CD4-positive, alpha-beta T cell treated with Interleukin-21 for 1 hour (primary cell): ENCODE measurements at places on chromosomes 16 and 17.

DNA sequence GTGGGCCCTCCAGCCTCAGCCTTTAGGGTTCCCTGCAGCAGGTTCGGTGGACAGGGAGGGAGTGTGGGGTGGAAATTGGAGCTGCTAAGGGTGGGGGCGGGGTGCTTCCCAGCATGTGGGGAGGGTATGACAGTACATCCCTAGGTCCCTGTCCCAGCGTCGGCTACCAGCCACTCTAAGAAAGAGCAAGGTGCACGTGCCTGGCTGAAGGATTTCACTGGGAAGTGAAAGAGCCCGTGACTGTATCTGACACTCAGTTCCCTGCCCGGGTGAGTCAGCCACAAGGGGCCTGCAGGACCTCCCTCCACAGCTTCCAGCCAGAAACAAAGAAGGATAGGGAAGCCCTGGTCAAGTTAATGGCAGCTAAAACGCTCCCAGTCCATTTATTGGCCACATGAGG is 4.1 kb downstream of the SNRNP25 start:
- no peak for DNase-seq

- DNase-seq: no peak
These were observed 73.9 kb downstream of the GNAO1 start for GRCh38 chr16:56265184-56265583.

DNA sequence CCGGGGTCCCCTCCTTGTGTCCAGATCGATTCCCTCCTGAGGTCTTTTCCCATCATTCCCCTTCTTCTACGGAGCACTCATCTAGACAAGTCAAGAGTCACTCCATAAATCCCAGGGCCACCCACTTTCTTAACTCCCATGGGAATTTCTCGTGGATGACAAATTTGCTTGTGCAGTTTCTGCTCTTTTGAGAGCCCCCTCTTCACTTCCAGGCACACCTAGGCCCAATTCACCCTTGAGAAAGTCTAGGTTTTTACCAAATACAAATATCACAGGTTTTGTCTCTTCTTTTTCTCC is 522 bp upstream of the POLDIP2 start:
- DNase-seq: no peak

DNA sequence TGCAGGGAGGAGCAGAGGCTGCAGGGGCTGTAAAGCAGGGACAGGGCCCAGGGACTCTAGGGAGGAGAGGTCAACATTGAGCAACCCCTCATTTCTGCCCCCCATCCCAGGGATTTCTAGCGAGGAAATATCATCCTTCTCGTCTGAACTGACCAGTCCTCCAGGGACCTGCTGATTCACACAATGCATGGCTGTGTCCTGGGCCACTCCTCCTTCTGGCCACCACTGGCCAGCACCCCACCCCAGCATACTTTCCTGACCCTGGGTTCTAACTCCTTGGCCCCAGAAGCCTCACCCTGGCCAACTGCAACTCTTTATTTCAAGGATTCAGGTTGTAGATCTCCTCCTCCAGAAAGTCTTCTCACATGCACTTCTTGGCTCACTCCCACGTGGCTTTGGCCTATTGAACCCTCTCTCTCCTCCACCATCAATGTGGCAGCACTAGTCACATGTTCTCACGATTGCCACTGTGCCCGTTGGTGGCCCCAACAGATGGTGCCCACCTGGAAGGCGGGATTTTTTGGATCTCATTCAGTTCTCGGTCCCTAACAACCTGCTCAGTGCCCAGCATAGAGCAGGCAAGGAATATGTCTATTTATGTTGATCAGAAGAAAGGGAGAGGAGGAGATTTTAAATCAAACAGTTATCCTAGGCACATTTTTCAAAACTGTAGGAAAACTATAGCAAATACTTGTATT is 41.5 kb downstream of the CUEDC1 start:
- no peak for DNase-seq

- peak; percentile 52 for DNase-seq
These were observed 3.0 kb upstream of the QPRT start for GRCh38 chr16:29675811-29676643.

- DNase-seq: no peak
These were observed 31.4 kb downstream of the COG1 start for GRCh38 chr17:73224237-73224636.

DNA sequence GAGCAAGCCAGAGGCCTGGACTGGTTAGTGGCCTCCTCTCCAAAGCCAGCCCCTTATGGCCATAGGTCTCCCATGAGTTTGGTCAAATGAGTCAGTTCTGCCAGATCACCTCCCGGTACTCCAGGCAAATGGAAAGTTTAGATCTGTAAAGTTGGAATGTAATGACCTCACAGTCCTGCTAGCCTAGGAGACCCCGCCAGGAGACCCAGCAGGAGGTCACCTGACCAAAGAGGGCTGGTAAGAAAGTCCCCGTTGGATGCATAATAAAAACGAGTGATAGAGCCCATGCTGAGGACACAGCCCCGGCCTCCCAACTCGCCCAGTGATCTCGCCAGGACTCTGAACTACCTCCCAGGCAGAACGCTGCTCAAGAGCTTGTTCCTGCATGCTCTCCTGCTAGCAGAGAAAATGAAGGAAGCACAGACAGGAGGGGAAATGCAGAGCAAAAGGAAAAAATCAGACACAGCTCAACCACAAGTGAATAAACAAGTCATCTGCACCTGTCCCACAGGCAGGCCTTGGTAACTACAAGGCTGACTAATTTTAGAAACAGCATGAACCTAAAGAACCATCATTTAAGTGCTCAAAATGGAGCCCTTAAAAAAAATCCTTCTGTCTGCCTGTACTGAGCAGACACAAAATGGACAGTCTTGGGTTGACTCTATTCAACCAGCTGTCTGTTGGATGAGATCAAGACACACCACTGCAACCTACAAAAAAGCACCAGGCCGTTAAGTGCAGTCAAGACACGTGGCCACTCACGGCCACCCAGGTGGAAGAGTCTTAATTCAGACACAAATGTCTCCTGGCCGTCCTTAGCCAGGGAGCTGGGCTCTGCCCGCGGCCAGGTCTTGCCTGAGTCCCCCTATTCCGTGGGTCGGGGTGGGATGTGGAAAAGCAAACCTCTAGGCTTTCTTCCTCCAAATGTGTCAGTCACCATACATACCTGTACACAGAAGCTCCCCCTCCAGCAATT is 9.2 kb downstream of the CDIP1 start:
- no peak for DNase-seq

DNA sequence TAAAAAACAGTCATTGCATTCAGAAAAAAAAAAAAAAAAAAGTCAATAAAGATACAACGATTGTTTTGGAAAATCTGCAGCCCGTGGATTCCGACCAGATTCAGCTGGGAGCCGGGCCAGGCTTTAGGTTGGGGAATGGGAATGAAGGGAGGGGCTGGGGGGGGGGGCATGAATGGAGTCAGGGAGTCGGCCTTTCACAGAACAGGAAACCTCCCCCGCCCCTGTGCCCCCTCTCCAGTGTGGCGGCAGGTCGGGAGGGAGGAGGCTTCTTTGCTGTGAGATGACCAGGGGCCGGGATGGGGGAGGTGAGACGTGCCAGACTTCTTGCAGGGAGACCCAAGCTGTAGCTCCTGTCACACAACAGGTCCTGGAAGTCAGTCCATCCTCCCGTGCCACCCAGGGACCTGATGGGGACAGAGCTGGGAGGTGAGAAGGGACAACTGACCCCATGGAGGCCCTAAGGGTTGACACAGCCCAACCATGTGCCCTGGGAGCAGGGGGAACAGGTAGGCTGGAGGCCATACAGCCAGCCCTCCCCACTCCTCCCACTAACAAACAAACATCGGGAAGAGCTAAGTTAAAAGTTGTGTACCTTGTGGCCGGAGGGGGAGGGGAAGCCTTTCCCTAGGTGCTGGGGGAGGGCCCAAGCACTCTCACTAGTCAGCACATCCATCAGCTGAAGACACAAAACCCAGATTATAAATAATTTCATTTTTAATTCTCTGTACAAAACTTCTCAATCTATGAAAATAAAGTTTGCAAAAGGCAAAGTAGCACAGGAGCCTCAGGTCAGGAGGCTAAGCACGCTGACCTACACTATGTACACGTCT is 25.2 kb downstream of the SREBF1 start:
- DNase-seq: no peak

DNA sequence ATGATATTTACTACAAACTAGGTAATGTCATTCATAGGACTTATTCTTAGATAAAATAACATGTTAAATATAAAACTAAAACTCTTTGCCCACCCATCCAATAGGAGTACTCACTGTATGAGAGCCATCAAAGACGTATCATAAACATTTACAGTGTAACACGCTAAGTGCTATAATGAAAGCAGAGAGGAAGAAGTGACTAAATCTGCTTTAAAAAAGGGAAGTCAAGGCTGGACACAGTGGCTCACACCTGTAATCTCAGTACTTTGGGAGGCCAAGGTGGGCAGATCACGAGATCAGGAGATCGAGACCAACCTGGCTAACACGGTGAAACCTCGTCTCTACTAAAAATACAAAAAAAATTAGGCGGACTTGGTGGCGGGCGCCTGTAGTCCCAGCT is 32.4 kb downstream of the SPAG9 start:
- DNase-seq: no peak

- no peak for DNase-seq
These were observed 20.1 kb upstream of the ALDH3A1 start for GRCh38 chr17:19768046-19768782.
